ENCODE measurements at places on chromosomes 12 and 14.

DNA sequence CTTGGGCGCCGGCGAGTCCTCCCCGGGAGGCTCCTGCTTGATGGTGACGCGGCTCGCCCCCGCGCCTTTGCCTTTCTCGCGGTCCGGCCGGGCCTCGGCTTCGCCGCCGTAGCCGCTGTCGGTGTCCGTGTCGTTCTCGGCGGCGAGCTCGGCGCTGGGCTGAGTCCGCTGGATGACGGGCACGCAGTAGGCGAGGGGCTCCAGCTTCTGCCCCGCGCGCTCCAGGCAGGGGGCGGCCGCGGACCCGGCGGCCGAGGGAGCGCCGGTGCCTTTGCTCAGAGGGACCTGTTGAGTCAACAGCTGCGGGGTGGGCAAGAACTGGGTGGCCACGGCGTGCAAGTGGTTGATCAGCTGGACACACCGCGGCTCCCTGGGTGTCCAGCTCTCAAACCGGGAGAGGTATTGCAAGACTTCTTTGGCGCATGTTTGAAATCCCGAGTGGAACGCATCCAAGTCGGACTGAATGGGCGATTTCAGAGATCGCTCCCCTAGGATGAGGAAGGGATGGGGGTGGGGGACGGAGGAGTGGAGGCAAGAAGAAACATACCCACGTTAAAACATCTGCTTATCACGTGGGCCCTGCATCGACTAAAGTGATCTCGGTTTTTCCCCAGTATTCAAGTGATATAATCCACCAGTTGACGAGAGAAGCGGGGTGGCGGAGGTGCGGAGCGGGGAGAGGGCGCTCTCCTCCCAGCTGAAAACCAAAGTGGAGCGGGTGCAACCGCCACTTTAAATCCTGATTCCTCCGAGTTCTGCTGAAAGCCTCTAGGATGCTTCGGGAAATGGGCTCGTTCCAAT is 2.0 kb downstream of the BHLHE41 start:
- no peak for DNase-seq

- DNase-seq = no peak
Observed at GRCh38 chr12:47098099-47098498, 18.3 kb upstream of the AMIGO2 start.

DNA sequence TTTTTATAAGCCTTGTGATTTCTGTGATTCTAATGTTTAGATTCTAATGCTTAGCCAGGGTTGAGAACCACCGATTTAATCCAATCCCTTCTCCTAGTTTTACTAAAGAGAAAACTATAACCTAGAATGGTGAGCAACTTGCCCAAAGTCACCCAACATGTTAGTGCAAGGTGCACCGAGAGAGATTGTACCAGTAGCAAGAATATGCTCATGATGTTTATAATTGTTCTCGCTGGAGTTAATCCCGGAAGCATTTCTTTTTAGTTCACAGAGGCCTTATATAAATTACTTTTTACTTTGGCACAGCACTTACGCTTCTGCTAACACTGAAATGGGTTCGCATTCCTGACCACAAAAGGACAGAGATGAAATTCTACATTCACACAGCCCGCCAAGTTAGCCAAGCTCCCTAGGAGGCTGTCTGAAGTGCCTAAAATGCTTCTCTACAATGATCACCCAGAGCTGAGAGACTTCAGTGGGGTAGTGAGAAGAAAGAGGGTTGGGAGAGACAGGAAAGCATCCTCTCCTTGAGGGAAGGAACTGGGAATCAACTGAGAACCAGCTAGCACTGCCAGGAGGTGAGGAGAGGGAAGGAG is 579 bp upstream of the BLOC1S1 start:
- no peak for DNase-seq

- no peak for DNase-seq
Observed at GRCh38 chr12:68821357-68822188, 13.6 kb downstream of the MDM2 start.

DNA sequence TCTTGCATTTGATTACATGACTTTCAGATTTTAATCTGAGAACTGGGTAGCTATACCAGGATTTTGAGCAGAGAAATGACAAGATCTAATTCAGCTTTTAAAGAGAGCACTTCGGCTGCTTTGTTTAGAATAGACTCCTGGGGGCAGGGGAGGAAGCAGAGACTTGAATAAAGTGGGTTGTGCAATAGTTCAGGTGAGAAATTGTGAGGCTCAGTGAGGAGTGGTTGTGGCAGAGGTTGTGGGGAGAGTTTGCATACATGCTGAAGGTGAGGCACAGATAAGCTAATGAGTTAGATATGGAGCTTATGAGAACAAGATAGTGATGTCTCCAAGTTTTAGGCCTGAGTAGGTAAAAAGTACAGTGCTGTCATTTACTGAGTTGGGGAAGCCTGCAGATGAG is 281.4 kb downstream of the FLRT2 start:
- no peak for DNase-seq

Data from stimulated activated CD4-positive, alpha-beta T cell treated with anti-CD3 and anti-CD28 coated beads, Interleukin-15, amount 100 ng/mL, for 48 hours (primary cell).